ENCODE measurements at places on chromosomes 16 and 17. TPM values are rescaled to one million over a fixed set of nuclear protein-coding genes. Genes with fewer than 3 reads are reported as not detected.

DNA sequence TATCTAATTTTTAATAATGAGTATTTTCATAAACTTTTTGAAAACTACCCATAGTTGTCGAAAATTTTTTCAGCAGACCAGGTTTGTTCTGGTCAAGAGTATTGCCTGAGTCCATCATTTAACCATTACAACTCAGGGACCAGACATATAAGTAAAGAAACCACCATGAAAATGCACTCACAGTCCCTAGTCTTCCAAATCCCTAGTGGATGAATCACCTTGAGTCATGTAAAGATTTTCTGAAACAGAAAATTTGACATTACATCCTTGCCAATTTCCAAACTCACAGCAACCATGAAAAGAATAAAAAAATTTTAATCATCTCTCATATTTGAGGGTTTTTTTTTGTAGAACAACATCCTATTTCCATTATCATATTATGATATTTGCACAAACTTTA is 1337.5 kb upstream of the CDH8 start:
- DNase-seq = no peak

- DNase-seq = no peak
Measured at GRCh38 chr17:59315866-59316265, 15.6 kb upstream of the YPEL2 start.

DNA sequence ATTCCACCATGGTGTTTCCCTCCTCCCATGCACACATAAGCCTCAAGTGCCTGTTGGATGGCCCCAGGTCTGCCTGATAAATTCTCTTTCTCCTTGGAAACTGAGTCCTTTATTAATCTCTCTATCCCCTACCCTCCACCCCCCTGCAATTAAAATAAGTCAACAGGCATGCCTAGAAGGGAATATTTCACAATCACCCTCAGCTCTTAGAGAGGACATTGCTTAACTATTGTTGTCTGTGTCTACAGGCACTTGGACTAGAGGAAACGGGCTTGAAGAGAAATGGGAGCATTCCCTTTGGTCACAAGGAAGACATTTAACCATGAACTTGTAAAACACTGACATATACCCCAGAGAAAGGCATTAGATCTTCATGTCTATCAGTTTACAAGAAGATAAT is 39.5 kb downstream of the RCVRN start:
- no peak for DNase-seq

- no peak for DNase-seq
Measured at GRCh38 chr17:34408439-34408838, 45.4 kb upstream of the CCL1 start.

- DNase-seq = no peak
Measured at GRCh38 chr17:13054666-13055065, 36.8 kb upstream of the ELAC2 start.

DNA sequence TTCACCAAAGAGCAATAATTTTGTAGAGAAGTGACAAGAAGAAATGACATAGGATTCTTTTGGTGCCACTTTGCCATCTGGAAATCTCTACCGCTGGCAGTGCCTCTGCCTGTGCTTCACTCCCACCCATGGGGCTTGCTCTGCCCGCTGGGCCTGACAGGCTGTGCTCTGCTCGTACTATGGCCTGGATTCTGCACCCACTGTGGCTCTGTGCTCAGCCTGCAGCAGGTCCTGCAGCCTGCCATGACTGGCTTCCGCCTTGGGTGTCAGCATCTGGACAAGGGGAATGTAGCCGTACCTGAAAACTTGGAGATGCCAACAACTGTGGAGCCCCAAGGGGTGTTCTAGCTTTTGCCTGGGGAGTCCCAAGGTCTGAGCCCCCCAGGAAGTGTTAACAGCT is 792.3 kb downstream of the CDH8 start:
- DNase-seq = no peak

DNA sequence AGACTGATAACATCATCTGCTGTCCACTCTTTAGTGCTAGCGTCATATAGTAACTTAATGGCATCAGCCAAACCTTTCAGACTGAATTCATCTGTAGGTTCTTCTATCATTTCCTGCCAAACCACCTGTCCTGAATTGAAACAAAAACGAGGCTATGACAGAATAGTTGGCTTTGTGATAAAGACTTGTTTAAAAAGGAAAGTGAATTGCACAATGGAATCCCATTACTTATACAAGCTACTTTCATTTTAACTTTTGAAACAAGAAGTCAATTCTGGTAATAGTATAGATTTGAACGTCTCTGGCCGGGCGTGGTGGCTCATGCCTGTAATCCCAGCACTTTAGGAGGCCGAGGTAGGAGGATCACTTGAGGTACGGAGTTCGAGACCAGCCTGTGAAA is 18.2 kb downstream of the LASP1NB start:
- DNase-seq = no peak

DNA sequence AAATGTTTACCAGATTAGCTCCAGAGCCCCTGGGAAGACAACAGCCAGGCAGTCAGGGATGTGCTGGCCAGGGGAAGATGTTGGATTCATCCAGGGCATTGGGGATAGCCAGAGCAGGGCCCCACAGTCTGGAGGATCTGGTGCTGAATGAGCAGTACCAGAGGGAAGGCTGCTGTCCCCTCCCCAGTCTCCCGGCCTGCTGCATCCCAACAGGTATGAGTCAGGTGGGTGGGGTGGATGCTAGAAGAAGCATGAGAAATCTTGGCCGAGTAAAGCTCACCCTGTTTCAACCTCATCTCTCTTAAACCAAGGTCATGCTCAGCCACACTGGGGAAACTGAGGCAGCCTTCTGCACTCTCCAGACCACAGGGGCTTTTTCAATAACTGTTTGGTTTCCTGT is 71.9 kb upstream of the SEC14L1 start:
- no peak for DNase-seq

GRCh38 chr16:77700846-77701245 is 21.5 kb upstream of the NUDT7 start:
- no peak for DNase-seq

- no peak for DNase-seq
Measured at GRCh38 chr16:87407511-87408112, 15.5 kb downstream of the MAP1LC3B start.

GRCh38 chr17:74270333-74270732 is 3.7 kb upstream of the DNAI2 start:
- no peak for DNase-seq

GRCh38 chr16:19848756-19849155 is 35.9 kb downstream of the GPRC5B start:
- DNase-seq = no peak

DNA sequence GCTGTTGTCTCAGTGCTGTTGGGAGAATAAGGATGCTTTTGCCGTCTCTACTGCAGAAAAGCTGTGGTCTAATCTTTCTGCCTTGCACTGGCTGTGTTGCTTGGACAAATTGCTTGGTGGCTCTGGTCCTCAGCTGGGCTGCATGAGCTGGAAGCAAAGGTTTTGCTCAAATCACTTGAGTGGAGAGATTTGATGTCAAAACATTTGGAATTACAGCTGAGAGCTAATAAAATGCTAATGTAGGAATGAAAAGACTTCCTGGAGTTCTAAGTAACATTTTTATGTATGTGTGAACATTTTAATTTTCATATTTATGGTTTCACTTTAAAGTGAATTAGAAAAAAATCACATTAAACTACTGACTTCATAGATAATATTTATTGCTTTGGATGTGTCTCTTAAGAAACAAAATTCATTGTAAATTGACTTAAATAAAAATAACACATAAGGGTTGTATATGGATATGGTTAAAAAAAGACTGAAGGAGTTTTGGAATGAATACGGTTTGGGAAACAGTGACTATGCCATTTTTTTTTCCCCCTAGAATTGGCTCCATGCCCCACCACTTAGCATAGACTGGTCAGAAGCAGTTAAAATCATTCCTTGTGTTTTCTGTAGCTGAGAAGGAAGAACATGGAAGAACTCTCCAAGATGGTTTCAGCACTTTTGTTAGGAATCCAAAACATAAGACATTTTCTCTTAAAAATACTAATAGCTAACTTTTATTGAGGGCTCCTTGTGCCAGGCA is 39.2 kb upstream of the FAM20A start:
- no peak for DNase-seq

DNA sequence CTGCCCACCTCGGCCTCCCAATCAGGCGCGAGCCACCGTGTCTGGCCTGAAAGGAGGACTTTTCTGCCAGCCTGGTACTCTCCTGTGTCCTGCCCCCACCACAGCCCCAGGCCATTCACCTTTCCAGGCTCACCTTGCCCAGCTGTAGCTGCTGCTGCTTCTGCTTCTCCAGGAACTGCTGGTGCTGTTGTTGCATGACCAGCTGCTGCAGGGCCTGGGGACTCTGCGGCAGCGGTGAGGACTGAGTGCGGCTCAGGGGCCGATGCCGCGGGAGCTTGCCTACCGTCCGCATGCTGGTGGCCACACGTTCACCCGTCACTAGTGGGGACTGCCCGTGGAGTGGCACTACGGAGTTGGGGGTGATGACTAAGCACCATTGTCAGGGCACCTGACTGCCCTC is 17.7 kb downstream of the G6PC3 start:
- no peak for DNase-seq

DNA sequence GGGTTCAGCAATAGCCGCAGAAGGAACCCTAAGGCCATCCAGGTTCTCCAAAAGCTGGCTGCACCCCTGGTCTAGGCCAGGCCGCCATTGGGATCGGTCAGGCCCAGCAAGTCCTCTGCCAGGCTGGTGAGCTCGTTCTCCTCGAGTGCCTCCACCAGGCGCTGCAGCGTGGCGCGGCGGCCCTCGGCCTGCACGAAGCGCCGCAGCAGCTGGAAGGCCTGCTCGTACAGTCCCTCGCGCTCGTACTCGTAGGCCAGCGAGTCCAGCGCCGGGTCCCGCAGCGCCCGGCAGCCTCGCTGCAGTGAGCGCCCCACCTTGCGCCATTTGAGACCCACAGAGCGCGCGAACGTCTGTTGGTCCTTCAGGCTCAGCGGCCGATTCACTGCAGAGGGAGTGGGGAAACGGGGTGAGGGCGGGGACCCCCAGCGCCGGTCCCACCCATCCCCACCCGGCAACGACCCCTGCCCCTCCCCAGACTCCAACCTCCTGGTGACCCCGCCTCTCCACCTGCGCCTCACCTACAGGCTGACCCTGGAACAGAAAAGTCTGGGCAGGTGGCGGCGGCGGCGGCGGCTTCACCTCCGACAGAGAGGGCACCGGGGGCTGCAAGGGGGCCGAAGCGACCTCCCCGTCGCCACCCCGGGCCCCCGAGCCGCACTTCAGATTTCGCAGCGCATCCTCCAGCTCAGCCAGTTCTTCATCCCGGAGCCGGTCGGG is 3.9 kb upstream of the B3GNT9 start:
- peak; percentile 66 for DNase-seq

GRCh38 chr16:23354246-23354645 is 52.1 kb downstream of the SCNN1B start:
- DNase-seq = no peak

GRCh38 chr17:81132197-81132540 is 33.1 kb upstream of the PVALEF start:
- no peak for DNase-seq

DNA sequence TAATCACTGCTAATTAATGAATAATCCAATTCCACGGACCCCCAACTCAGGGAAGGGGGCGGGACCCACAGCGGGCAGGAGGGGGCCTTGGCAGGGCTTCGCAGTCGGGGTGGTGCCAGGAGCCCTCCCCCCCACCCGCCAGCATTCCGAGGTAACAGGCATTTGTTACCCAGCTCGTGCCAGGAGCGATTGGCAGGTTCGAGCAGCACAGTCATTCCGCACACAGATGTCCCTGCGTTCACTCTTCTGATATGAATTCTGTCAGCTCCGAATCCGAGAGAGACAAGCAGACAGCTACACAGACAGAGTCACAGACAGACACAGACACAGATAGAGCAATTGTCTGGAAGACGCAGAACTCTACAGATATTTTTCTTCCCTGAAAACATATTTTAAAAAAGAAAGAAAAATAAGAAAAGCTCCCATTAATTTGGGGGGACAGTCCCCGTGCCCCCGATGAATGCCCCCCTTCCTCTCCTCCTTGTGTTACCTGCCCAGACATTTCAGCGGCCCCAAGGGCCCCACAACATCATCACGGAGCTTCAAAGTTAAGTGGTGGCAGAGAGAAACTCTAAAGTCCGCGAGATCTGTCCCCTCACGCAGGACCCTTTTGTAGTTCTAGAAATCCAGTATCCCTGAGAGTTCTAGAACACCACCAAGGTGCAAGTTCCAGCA is 10.2 kb downstream of the NEUROD2 start:
- no peak for DNase-seq

DNA sequence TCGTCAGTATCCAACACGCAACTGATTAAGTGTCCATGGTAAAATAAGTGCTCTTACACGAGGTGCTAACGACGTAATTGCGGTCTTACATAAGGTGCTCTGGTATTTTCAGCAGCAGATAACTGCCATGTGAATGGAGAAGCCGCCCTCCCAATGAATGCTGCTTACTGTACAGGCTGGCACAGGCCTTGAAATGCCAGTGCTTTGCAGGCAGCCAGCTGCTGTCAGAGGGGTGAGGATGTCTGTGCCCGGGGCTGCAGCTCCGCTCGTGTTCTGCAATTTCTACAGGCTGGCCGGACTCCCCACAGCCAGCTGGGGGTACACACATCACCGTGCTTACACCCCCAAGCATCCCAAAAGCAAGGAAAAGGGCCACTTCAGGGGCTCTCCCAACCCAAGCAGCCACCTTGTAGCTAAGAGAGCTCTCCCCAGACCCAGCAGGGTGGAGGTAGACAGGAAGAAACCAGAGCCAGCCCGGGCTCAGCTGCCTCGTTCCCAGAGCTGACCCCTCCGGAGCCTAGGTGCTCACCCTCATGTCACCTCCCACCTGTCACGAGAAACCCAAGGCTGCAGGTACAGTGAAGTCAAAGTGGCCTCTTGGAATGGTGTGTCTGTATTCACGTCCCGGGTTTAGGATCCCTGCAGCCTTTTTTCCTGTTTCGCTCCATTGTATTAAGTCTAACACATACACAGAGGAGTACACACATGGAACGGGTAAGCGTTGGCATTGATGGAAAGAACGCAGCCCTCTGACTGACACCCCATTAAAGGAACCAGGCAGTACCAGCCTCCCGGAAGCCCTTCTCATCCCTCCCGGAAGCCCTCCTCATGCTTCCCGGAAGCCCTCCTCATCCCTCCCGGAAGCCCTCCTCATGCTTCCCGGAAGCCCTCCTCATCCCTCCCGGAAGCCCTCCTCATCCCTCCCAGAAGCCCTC is 27.2 kb upstream of the RPH3AL start:
- DNase-seq = no peak

- peak; percentile 51 for DNase-seq
Measured at GRCh38 chr16:27515874-27516353, 33.8 kb downstream of the GTF3C1 start.

Gene OR4D1
- 0.13 TPM for total RNA-seq

Gene PPM1E
- total RNA-seq = 18.8 TPM

Gene TMED6
- not detected for total RNA-seq

Gene ITGAE
- total RNA-seq = 33.7 TPM

Gene SOCS7
- 27.0 TPM for total RNA-seq

Gene MFAP4
- total RNA-seq = not detected

Gene OTOP2
- not detected for total RNA-seq

Gene EVPL
- not detected for total RNA-seq

Gene C17orf75
- total RNA-seq = 57.4 TPM

Gene C17orf100
- 3.9 TPM for total RNA-seq

Data from neural progenitor cell (in vitro differentiated cells).